ENCODE measurements at places on chromosomes 11 and 22.

DNA sequence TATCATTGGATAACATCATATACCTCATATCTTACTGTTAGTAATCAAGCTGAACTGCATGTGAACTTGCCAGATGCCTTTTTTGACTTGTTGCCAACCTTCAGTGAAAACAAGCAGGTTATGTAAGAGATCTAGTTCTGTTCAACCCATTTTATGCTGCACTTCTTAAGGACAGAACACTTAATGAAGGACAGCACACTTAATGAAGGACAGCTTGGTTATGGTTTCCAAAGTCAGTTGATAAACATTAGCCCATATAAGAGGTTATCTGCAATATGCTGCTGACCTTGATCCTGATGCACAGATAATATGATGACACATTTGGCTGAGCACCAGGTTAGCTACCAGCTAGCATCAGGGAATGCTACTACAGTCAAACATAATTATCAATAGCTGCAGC lies 358.7 kb upstream of the PDGFD start:
- DNase-seq, result no peak

DNA sequence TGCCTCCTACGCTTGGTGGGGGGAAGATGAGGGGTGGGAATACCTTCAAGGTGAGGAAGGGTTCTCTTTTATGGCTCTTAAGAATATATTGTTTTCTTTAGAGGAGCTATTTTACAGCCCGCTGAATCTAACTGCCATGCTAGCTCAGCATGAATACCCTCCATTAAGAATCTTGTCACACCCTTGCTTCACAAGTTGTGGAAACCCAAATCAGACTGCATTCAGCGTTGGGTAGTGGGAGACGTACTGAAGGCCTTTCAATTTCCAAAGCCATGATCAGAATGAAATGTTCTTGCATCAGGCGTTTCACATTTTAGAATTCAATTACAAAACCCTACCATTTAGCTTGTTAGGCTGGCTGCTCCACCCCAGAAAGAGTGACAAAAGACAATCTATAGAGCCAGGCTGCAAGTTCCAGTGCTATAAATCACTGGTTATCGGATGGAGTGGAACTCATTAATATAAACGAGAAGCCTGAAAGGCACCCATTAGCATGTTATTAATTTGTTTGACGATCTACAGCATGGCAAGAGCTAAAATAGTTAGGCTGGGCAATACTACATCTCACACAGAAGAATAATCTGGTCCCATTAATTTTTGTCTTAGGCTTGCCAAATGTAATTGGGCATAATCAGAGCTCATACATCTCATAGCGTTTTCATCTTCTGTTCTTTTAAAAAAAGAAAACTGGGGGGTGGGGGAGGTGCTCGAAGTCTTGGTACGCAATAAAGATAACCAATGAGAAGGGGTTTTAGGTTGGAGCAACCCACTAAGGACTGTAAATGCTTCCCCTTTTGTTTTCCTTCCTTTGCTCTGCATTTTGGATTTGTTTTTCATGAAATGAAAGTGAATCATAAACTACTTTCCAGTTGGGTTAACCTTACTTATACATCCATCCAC lies 57.5 kb downstream of the ABTB2 start:
- no peak for DNase-seq

GRCh38 chr11:66391322-66391721 lies 19.8 kb upstream of the SLC29A2 start:
- DNase-seq, result no peak

GRCh38 chr11:17887779-17888178 lies 125.1 kb downstream of the SERGEF start:
- DNase-seq, result no peak

DNA sequence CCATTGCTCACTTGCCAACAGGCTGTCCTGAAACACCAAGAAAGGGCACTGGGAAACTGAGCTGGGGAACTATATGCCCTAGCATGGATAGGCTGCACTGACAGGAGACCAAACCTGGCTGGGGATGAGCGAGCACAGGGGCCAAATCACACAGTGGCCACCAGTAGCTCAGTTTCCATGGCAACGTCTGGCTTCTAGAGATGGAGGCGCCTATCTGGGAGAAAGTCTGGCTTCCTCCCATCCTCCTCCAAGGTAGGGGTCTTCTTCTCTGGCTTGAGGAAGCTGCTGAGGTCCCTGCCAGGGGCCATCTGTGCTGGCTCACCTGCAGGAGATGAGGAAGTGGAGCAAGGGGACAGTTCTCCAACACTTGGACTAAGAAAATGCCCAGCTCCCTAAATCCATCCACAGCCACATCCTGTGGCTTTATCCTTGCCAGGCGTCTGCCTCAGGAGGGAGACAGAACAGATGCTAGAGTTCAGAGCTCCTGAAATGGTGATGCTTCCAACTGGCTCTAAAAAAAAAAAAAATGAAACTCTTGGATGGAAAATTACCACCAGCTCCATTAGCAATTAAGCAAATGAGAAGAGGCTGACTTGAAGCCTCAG lies 48.3 kb downstream of the SYT13 start:
- DNase-seq, result no peak

GRCh38 chr11:2771758-2772466 lies 72.1 kb upstream of the KCNQ1OT1 start:
- DNase-seq, result no peak

All from ACHN (cell line).